Activated CD4-positive, alpha-beta T cell treated with anti-CD3 and anti-CD28 coated beads, Interleukin-2, amount 50 U/mL, for 24 hours (primary cell): ENCODE measurements at places on chromosomes 5 and 9.

- no peak for DNase-seq
These were observed 198.0 kb upstream of the EGFLAM start for GRCh38 chr5:38060354-38060753.

GRCh38 chr9:108663422-108663821 is 192.4 kb downstream of the ACTL7B start:
- no peak for DNase-seq

GRCh38 chr5:67652201-67652600 is 455.6 kb upstream of the CD180 start:
- no peak for DNase-seq

GRCh38 chr5:146940295-146940694 is 61.7 kb upstream of the PPP2R2B start:
- DNase-seq, result no peak

DNA sequence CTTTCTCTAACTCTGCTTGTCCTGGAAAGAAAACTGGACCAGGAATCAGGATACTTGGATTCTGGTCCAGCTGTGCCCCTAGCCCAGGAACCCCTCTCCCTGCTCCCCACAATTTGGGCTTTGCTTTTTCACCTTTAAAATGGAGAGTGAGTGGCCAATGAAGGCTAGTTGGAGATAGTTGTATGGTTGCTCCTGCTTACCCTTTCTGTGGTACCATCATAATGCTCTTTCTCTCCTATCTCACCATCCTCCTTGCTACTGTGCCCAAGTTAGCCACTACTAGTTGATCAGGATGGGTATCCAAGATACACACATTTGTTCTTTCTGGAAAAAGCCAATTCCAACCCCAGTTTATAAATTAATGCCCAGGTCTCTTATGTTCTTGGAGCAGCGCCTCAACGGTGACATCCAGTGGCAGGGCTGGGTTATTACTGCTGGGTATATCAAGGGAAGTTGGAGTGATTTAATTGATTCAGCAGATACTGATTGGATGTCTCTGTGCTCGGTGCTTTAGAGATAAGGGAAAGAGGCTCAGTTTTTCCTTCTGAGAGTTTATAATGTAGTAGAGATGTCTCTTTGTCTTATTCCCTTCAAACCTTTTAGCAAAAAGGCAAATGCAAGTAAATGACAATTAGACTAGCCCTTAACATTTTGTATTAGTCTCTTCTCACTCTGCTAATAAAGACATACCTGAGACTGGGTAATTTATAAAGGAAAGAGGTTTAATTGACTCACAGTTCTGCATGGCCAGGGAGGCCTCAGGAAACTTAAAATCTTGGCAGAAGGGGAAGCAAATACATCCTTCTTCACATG is 38.5 kb downstream of the FAXDC2 start:
- DNase-seq, result peak; percentile 32

- no peak for DNase-seq
These were observed 137.5 kb upstream of the HMHB1 start for GRCh38 chr5:143674469-143674786.

GRCh38 chr5:134114886-134115805 is 665 bp downstream of the TCF7 start:
- no peak for DNase-seq

DNA sequence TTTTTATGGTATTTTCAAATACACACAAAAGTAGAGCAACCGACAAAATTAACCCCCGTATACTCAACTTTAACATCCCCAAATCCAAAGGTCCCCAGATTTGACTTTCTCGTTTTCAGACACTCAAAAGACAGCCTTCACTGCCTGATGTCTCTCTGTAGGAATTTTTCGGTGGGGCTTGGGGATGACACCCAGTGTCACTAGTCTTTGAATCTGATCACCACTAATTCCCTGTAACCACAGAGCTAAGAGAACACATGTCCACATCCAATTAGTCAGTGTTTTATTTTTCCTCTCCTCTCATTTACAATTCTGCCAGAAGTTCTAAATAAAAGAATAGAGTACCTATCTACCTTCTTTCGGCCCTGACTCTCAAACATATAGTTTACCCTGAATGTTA is 324.6 kb downstream of the ARL15 start:
- DNase-seq, result no peak

GRCh38 chr5:151895660-151896030 is 29.0 kb downstream of the GLRA1 start:
- no peak for DNase-seq

GRCh38 chr5:23884405-23885031 is 377.1 kb downstream of the PRDM9 start:
- DNase-seq, result no peak

DNA sequence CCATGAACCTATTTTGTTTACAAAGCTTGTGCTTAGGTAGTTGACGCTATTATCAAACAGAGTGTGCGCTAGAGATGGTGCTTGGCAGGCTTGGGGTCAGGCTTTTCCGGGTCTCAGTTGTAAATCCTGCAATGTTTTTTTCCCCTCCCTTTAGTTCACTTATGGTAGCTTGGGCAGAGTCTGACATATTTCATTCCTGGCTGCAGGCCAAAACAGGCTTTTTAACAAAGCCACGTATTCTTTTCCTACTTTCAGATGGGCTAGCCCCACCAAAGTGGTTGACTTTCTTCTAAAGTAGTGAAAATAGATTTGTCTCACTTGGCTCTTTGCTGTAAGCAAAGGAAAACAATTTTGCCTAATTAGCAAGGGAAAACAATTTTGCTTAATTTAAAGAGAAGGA is 58.0 kb upstream of the FBN2 start:
- no peak for DNase-seq

DNA sequence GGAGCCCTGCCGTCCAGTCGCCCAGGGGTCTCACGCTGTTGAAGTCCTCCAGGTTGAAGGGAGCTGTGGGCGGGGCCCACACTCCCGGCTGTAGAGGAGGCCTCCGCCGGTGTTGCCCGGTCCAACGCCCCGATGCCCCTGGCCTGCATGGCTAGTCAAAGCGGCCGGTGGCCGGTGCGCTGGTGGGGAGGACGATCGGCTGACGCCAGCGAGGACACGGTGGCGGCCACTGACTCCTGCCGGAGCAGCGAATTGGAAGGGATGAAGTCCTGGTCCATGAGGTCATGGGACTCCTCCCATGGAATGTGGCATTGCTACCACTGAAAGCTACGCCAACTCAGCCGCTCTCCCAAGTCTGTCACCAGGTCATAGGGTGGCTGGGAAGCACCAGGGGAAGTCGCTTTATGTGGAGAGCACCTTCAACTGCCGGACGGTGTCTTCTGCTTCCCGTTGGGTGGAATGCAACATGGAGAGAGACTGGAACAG is 11.8 kb downstream of the RCL1 start:
- DNase-seq, result no peak

DNA sequence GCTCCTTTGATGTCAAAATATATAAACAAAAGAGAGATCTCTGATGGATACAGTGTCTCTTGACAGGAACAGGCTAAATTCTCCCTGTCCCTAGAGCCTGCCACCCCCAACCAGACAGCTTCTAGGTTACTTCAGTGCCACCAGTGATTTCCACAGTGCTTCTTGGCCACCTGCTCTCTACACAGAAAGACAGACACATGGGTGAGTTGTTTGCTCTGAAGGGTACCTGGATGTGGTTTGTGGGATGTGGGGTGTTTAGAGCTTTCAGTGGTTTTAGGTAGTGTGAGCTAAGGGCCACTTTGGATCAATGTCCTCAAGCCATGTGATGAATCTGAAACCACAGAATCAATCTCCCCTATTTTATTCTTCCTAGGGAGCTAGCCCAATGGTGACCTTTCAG is 125.4 kb downstream of the ANKRD18B start:
- DNase-seq, result no peak
